CD4-positive, alpha-beta T cell treated with Interleukin-21 for 1 hour (primary cell): ENCODE measurements at places on chromosomes 11 and 22.
A peak's percentile ranks its signal among the peaks of the same experiment; 100 is the strongest.

- DNase-seq = no peak
Observed at GRCh38 chr11:68338051-68338780, 25.8 kb downstream of the LRP5 start.

GRCh38 chr11:114254571-114255146, 41.5 kb upstream of the NNMT start:
- no peak for DNase-seq

- no peak for DNase-seq
Observed at GRCh38 chr22:38032681-38033521, 24.3 kb upstream of the PICK1 start.

DNA sequence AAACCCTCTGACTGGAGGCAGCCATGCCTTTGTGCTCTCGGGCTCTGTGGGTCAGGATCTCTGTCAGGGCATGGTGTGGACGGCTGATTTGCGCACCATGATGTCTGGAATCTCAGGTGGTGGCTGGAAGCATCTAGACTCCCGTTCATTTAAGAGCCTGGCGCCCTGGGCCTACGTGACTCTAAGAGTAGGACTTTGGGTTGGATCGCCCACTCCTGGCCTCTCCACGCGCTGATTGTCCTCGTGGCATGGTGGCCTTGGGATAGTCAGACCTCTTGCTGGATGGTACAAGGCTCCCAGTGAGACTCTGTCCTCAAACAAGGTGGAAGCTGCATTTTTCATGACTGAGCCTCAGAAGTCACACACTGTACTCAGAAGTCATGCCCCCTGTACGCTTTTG, 224.3 kb downstream of the TBC1D22A start:
- no peak for DNase-seq

DNA sequence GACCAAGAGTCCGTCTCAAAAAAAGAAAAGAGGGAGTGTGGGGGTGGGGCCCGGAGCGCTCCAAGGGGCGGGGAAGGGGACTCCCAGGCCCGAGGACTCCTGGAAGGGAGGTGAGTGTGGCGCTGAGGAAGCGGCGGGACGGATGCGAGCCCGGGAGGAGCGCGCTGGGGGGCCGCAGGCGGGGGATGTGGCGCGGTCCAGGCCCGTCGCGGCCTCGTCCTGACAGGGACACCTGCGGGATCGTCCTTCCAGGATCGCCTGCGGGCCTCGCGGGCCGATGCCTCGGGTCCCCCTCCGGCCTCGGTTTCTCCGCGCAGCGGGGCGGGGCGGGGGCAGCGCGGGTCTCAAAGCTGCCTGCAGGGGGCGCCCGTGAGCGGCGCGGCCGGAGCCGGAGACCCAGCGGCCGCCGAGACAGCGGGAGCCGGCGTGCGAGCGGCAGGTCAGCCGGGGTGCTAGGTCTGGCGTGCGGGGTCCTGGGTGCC, 3.8 kb upstream of the ADORA2A start:
- DNase-seq = peak; percentile 58
